ENCODE measurements at places on chromosomes 12 and 14. TPM values are rescaled to one million over a fixed set of nuclear protein-coding genes. Genes with fewer than 3 reads are reported as not detected.

GRCh38 chr14:106107703-106108102 lies 581.3 kb downstream of the TMEM121 start:
- DNase-seq = no peak

DNA sequence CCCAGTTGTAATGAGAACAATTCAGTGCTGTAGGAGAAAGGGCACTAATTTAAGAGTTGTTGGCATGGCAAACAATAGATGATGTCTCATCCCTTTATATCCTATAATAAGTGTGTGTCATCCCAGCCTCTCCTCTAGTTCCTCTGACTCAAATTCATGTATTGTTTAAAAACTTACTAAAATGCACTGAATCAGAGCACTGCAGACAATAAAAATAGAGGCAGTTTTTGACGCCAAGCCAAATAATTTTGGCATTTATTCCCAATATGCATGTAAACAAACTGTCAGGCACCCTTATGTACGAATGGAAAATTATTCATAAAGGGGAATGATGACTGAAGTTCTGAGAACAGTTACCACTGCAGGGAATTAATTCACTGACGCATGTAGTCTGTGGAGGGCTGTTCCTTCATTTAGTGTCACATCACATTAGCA lies 57.9 kb upstream of the TMX1 start:
- no peak for DNase-seq

DNA sequence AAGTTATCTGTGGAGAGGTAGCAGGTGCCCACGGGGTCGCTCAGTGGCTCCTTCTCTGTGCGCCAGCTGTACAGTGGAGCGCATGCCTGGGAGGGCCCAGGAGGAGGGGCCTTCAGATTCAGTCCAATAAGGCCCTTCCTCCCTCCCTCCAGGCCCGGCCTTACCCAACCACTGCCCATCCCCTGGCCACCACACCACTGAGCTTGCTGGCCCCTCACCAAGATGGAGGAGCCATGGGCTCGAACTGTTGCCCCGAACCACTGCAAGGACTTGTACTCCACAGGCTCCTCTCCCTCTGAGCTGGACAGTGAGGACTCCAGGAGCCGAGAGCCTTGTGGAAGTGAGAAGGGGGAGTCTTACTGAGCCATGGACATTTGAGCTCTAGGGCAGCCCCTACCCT lies 9.8 kb downstream of the ITGA5 start:
- DNase-seq = no peak

DNA sequence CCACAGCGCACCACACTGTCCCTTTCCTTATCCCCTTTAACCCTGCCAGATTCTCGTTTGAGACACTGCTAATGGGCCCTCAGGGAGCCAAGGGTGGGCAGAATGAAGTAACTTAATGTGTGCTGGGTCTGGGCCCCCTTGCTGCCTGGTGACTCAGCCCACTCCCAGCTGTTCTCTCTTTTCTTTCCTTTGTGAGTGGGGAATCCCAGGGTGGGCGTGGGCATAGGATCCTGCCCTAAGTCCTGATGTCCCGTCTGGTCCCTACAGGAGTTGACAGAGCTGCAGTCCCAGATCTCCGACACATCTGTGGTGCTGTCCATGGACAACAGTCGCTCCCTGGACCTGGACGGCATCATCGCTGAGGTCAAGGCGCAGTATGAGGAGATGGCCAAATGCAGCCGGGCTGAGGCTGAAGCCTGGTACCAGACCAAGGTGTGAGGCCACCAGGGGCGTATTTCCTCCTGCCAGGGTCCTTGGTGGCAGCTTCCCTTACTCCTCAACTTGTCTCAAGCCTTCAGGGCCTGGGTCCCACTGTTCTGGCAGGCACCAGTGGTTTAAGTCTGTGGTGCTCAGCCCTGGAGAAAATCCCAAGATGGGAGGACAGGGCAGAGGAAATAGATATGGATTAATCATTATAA lies 8.3 kb downstream of the KRT7 start:
- DNase-seq = no peak

DNA sequence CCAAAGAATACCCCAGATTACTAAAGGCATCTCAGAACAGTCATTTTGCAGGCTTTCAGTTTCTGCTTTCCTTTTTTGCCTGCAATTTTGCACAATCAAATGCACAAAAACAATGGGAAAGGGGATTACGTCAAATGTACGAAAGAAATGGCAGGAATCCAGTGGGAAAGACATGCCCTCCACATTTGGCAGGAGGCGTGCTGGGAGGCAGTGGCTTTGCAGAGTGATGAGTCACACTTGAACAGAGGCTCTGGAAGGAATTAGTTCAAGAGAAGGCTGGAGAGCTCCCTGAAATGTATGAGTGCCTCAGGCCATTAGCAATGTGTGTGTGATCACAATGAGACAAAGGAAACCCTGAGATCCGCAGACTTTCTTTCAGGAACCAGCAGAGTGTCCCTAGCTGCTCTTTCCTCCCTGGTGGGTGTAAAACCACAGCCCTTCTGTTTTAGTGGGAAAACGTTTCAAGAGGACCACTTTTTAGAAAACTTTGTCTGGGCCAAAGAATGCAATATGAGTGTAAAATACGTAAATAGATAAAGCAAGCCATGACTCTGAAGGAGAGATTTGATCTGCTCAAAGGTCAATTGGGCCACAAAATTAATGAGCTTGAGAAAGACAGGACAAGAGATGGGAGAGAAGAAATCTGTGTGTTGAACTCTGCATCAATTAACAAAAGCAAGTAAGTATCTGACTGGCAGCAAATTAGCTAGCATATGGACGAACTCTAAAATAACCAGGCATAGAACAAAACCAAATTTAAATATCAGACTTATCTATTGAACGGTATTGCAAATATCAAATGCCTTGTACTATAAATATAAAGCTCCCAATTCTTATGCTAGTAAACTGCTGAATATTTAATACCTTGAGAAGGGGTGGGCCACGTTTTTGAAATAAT lies 155.4 kb upstream of the PDE3A start:
- peak; percentile 56 for DNase-seq

- no peak for DNase-seq
These were observed 22.5 kb downstream of the MRPS35 start for GRCh38 chr12:27733052-27733656.

- no peak for DNase-seq
These were observed 66.7 kb upstream of the PDZRN4 start for GRCh38 chr12:41121374-41121773.

DNA sequence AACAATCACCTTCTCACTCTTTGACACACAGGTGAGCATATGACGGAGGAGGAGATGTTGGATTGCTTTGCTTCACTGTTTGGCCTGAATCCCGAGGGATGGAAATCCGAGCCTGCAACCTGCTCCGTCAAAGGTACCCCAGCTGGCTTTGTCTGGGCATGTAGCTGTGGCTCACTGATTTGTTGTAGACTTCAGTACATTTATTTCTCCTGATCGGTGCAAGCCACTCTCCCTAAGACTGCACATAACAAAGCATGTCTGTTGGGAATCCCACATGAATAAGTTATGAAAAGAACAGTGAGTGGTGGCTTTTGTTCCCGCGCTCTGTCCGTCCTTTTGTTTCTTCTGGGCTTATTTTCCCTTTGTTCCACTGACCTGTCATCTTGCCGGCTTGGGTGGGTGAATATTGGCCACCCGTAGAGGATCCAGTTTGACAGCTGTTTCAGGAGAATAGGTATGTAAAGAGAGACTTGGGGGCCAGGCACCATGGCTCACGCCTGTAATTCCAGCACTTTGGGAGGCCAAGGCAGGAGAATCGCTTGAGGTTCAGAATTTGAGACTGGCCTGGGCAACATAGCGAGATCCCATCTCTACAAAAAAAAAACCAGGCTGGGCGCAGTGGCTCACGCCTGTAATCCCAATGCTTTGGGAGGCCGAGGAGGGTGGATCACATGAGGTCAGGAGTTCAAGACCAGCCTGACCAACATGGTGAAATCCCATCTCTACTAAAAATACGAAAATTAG lies 20.0 kb upstream of the BCL7A start:
- no peak for DNase-seq

DNA sequence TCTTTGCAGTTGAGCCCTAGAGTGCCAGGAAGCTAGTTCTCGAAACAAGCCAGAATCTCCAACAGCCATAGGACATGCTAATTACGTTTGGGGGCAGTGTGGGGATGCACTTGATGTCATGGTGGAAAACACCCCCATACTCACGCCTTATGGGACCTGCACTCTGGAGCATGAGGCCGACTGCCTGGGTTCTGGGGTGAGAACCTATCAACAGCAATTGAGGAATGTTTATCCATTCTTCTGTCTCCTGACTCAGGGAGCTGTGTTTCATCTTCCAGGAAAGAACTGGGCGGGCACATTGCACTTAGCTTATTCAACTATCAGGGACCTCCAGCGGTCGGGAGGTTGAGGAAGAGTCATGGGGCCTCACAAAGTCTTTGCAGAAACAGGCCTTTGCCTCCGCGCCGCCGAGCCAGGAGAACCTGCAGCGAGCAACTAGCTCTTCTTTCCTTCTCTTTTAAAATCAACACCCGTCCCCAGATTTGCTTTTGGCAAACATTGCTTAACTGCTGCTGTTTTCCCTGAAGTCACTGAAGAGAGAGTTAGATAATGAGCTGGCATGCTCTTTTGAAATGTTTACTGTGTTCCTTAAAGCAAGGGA lies 226.1 kb upstream of the DIO3 start:
- DNase-seq = no peak

- DNase-seq = no peak
These were observed 101.3 kb downstream of the LGMN start for GRCh38 chr14:92646952-92647796.

GRCh38 chr12:13504736-13505135 lies 308.2 kb downstream of the EMP1 start:
- DNase-seq = no peak

GRCh38 chr14:77123381-77124325 lies 17.9 kb downstream of the ZDHHC22 start:
- DNase-seq = no peak

DNA sequence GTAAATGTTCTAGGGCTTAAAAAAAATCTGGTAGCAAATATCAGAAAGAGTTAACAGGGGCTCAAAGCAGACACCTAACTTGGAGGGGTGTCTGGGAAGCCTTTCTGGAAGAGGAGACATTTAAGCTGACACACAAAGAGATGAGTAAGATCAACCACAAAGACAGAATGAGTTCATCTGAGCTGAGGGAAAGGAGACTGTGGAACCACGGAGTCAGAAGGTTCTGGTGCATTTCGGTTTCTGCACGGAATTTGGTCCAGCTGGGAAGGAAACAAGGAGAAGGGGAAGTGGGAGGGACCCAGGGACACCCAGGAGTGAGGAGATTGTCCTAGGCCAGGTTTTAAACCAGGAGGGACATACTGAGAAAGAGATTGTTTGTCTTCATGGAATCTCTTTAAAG lies 161.1 kb downstream of the PHETA1 start:
- DNase-seq = no peak

GRCh38 chr14:106843386-106843785 lies 1317.0 kb downstream of the TMEM121 start:
- no peak for DNase-seq

- no peak for DNase-seq
These were observed 258.6 kb downstream of the MSRB3 start for GRCh38 chr12:65536876-65537681.

DNA sequence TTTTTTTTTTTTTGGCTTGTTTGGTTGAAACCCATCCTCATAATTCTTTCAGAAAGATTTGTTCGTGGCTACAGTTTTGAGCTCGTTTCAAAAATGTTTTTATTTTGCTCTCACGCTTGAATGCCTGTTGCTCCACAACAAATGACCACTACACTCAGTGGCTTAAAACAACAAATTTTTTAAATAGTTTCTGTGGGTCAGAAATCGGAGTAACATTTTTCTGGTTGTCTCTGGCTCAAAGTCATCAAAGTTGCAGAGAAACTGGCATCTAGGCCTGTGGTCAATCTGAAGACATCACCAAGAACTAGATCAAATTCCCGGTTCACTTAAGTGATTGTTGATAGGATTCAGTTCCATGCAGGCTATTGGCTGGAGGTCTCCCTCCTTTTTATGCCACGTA lies 560.0 kb downstream of the SNAPC1 start:
- DNase-seq = no peak

DNA sequence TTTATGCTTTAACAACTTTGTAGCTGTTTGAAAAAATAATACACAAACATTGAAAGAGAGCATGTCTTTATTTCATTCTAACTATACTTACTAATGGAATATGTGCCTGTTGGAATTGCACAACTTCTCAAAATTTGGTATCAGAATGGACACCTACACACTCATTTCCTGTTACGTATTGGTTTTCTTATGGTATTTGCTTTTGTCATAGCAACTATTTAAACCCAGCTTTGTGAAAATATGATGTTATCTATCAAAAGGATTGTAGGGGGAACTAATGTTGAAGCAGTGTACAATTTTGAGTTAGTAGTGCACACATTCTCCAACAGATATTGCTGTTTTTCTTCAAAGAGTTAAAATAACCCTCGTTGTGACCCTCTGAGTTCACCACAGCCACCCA lies 52.6 kb downstream of the RBMS2 start:
- no peak for DNase-seq

- DNase-seq = peak; percentile 84
These were observed 5.5 kb upstream of the PAX9 start for GRCh38 chr14:36655963-36656686.

- DNase-seq = no peak
These were observed 716.4 kb downstream of the FSCB start for GRCh38 chr14:43790681-43791080.

GRCh38 chr12:5070090-5070489 lies 26.4 kb downstream of the KCNA5 start:
- DNase-seq = no peak

DNA sequence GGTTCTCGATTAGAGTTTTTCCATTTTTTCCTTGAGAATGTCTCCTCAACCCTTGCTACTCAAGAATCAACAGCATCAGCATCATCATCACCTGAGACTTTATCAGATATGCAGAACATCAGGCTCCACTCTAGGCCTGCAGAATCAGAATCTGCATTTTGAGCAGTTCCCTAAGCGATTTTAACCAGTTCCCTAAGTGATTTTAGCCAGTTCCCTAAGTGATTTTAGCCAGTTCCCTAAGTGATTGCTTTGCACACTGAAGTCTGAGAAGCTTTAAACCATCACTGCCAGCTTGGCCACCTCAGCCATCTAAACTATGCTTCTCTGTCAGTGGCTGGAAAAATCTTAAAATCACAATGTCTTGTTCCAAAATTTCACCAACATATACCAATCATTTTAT lies 29.4 kb upstream of the SLC38A1 start:
- no peak for DNase-seq

DNA sequence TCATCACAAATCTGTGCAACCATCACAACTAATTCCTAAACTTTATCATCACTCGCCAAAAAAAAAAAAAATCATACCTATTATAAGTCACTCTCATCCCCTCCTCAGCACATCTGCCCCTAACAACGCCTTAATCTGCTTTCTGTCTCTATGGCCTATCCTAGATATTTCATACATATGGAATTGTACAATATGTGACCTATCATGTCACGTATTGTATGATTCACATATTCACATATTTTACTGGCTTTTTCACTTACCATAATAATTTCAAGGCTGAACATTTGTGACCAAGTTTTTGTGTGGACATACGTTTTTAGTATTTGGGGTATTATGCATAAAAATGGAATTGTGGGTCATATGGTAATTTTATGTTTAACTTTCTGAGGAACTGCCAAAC lies 400.7 kb downstream of the DAD1 start:
- DNase-seq = no peak

CACNB3 gene
- 15.0 TPM for total RNA-seq

NUDT14 gene
- 51.3 TPM for total RNA-seq

CMTM5 gene
- 0.41 TPM for total RNA-seq

ADGRD1 gene
- 0.80 TPM for total RNA-seq

GUCY2C gene
- 3.4 TPM for total RNA-seq

RAD51AP1 gene
- total RNA-seq = 39.4 TPM

KLRB1 gene
- total RNA-seq = not detected

OR11H6 gene
- total RNA-seq = not detected

ITGA7 gene
- 96.2 TPM for total RNA-seq

KRT75 gene
- not detected for total RNA-seq

SCN8A gene
- total RNA-seq = 13.2 TPM

BORCS5 gene
- 15.1 TPM for total RNA-seq

MEG3 gene
- total RNA-seq = 534 TPM

CLEC4A gene
- not detected for total RNA-seq
